HTR-8/SVneo (cell line): ENCODE measurements at places on chromosomes 13 and 19.

DNA sequence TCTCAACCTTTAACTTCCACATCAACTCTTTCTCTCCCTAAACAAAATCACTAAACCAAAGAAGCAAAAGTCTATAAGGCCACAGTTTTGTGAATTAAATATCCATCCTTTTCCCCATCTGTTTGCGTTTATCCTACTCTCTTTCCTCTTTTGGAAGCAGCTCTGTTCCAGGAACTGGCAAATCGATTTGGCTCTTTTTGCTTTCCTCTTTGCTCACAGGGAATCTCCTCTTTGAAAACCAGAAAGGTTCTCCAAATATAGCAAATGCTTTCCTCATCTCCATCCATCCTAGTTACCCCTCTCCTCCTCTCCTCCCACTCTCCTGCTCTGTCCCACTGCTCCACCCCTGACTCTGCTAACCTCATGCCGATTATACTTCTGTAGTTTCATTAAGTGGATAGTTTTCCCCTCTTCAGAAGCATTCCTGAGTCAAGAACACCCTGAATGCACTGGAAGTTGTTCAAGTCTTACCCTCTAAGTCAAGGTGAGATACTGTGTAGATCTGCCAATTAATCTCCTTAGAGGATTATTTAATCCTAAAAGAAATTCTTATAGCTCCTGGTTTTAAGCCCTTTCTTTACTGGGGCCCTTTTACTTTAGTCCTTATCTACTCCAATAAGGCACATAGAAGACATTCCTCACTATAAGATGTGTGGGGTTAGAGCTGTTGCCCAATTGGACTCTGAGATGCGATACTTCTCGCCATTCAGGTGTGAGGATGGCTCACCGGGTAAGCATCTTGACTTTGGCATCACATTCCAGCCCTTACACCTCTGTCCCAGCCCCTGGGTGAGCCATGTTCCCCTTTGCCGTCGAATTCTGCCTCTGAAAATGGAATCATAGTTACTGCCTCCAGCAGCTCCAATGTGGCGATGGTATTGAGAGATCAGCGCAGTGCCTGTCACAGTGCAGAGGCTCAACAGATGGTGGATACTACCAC lies 67.6 kb downstream of the COL4A2 start:
- DNase-seq = no peak

DNA sequence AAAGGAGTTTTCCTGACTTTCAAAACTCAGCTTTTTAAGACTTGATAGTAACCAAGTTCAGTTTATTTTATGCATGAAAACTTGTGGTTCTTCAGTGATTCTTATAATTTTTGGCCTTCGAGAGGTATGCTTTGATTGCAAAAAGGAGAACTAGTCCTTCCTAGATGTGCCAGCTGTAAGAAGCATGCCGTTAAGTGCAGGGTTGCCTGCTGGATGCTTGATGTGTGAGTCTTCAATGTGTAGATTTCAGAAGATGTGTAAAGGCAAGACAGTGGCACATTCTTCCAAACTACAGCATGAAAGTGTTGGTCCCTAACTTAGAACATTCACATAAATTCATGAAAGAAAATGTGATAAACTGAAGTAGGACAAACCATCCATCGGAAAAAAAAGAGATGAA lies 532.5 kb downstream of the DCT start:
- DNase-seq = no peak

DNA sequence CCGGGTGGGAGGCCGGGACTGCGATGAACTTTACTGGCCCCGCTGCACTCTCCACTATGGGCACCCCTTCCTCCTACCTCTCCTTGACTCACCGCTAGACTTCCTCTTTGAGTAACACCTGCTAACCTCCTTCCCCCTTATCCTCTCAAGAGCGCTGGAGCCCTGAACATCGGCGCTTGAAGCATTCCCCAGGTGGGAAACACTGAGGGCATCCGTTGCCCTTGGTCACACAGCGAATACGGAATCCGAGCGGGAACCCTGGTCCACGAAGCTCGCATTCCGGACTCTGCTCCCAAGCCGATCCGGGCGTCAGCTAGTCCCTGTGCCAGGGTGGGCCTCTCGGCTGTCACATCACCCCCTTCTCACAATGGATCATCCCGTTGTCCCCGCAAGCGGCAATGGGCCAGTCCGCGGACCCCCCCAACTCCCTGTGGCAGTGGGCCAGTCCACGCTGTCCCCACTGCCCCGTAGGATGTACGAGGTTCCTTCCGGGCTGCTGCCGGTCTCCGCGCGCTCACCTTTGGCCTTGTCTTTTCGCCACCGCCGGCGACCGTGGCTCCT lies 4.2 kb downstream of the LIPE start:
- DNase-seq = peak; percentile 42

DNA sequence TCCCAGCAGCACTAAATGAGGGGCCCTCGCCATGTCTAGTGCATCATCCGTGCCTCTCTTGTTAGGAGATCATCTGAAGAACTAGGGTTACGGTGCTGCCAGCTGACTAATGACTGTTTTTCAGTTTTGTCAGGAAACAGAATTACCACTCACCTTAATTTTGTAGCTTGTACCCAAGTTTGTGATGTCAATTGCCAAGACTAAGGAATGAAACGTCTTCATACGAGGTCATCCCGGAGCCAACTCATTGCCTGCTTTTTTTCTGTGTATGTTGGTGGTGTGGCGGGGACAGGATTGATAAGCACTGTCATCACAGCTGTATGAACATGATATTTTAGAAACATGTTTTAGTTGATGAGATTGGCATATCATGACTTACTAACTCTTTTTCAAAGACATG lies 100.6 kb downstream of the TNFRSF19 start:
- no peak for DNase-seq

GRCh38 chr19:33175156-33175782 lies 18.9 kb upstream of the LRP3 start:
- no peak for DNase-seq

- DNase-seq = no peak
Observed at GRCh38 chr19:4504891-4505569, 13.3 kb downstream of the PLIN4 start.

GRCh38 chr13:98839856-98840769 lies 87.6 kb upstream of the SLC15A1 start:
- peak; percentile 56 for DNase-seq

DNA sequence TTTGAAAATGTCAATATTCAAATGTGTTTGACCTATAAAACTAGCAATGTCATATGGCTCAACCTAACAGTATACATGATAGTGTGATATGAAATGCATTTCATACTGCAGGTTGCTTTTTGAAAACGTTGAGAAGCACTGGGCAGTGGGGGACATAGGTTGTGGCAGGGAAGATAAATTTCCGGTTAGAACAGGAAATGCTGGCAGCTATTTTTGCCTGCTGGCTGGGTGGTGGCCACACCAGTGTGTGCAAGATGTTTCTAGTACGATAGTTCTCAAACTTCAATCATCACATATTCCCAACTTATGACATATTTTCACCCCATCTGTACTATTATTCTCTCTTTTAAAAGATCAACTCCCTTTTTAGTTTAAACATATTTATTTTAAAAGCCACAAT lies 17.2 kb downstream of the FXYD5 start:
- no peak for DNase-seq

GRCh38 chr19:19610376-19611202 lies 7.9 kb downstream of the PBX4 start:
- no peak for DNase-seq

- DNase-seq = no peak
Observed at GRCh38 chr19:49880162-49880869, 2.8 kb downstream of the TBC1D17 start.

GRCh38 chr19:39430675-39431593 lies 4.8 kb downstream of the RPS16 start:
- DNase-seq = peak; percentile 78

- DNase-seq = no peak
Observed at GRCh38 chr19:12783849-12784393, 7.4 kb upstream of the JUNB start.

DNA sequence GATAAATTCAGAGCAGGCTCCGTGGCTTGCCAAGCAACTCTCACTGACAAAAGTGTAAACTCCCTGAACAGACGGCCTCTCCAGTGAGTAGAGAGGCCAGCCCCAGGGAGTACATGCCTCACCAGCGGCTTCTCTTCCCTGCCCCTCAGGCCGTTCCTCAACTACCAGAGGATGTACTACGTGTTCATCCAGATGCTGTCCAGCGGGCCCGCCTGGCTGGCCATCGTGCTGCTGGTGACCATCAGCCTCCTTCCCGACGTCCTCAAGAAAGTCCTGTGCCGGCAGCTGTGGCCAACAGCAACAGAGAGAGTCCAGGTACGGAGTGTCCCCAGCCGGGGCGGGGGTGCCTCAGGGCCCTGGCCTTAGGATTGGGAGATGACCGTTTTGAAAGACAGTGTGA lies 93.4 kb upstream of the MCF2L start:
- DNase-seq = no peak

DNA sequence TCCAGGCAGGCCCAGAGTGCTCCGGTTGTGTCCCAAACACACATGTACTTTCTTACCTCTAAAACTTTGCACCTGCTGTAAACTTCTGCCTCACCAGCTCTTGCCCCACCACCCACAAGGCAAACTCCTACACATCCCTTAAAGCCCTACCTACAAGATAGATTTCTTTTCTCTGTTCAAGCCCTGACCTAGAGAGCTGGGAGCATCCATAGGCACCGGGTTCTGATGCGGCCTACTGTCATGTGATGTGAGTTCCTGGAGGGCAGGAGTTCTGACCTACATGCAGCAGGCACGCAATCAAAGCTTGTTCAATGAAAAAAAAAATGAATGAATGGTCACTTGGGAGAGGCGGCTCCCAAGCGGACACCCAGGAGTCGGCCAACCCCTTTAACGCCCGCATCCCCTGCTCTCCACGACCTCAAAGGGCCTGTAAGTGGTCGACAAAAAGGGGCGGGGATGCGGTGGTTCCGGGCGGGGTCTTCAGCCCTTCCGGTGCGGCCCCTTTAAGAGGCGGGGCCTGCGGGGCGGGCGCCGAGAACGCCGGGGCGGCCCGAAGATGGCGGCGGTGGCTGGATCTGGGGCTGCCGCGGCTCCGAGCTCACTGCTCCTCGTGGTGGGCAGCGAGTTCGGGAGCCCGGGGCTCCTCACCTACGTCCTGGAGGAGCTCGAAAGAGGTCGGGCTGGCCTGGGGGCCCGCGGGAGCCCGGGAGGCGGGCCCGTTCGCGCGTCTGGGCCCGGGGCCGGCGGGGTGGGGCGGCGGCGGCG lies at the start of gene MAP1S:
TSS of gene MAP1S (plus strand) at position 534 of the 765 bp plus-strand sequence. CDS start at position 557, 23 bp downstream.
- DNase-seq = peak; percentile 77

GRCh38 chr19:1650650-1651567 lies 1.5 kb downstream of the TCF3 start:
- peak; percentile 25 for DNase-seq

- DNase-seq = no peak
Observed at GRCh38 chr13:21006141-21007005, 55.0 kb downstream of the LATS2 start.

GRCh38 chr13:32311188-32311897 lies 3.8 kb downstream of the ZAR1L start:
- DNase-seq = no peak

DNA sequence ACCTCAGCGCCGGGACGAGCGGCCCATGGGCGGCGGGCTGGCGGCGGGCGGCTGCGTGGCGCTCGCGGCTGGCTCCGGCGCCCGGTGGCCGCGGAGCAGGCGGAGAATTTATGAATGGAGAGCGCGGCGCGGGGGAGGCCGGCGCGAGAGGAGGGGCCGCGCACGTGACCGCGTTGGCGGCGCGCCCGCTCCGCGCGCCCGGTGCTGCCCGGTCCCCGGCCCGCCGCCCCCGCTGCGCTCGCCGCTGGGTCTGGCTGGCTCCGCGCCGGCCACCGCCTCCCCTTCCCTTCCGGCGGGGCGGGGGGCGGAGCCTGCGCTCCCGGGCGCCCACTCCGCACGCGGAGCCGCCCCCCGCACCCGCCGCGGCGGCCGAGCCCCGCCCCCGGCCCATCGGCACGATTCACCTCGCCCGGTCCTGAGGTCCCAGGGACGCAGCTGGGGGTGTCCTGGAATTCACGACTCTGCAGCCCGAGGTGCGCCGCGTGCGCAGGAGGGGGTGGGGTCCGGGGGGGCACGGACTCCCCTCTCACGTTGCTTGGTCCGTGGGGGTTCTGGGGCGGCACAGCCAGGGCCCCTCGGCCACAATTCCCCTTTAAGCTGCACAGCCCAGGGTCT lies at the start of gene CBARP:
TSS of gene CBARP (minus strand) at position 252 of the 615 bp plus-strand sequence. CDS start 1,905 bp downstream, outside the sequence.
- DNase-seq = no peak

DNA sequence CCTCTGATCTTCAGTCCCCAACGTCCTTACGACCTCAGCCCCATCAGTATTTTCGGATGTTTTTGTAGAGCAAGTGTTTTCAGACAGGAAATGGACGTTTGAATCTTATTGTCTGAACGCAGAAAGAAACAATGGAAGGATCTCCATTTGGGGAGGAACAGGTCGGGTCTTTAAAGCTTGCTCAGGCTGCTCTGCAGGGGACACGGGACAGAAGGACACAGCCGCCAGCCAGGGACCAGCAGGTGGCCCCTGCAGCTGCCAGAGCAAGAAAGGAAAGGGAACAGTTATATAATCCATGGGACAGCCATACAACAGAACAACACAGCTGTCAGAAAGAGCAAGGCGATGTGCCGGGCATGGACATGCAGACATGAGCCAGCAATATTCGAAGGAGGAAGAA lies 18.5 kb upstream of the IGLON5 start:
- DNase-seq = no peak
